ENCODE measurements at places on chromosomes 6 and 20. TPM values are rescaled to one million over a fixed set of nuclear protein-coding genes. Genes with fewer than 3 reads are reported as not detected.

DNA sequence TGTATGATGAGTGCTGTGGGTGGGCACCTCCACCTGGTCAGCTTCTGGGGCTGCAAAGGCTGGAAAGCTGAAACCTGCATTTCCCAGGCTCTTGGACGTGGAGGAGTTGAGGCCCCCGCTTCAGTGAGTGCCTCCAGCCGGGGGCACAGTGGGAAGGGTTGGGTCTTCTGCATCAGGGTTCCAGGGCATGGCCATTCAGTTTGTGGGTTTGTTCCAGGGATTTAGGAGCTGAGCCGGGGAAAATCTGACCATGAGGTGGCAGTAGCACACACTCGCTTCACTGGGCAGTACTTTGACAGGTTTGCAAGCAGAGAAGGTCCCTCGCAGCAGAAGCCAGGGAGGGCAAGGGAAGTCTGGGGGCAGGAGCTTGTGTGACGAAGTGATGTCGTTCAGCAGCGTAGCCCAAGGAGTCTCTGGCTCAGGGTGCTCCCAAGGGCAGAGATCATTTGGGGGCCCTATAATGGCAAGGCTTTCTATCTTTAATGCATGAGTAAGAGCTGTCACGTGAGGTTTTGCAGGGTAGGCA is 69.5 kb upstream of the SULF2 start:
- DNase-seq: peak; percentile 81
- no peaks in the 10 kb centered on the region for H3K27me3 ChIP-seq
- peaks cover 30% of the 10 kb centered on the region for H3K4me1 ChIP-seq
- H3K36me3 ChIP-seq: no peaks in the 10 kb centered on the region
- H3K27ac ChIP-seq: no peak overlapping the region
- H3K4me3 ChIP-seq: no peak overlapping the region

DNA sequence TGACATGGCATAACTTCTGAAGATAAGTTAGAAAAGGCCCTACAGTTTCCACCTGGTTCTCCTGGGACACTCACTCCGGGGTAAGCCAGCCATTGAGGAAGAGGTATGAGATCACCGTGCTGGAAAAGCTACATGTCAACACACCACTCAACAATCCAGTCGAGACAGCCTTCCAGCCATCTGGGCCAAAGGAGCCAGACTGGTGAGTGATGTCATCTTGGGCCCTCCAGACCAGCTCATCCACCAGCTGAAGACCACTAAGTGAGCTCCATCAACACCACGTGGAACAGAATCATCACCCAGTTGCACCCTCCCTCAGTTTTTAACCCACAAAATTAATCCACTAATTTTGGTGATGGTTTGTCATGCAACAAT is 32.3 kb upstream of the RSPO4 start:
- no peak for DNase-seq
- no peak overlapping the region for H3K4me3 ChIP-seq
- H3K27me3 ChIP-seq: peaks cover 23% of the 10 kb centered on the region
- H3K4me1 ChIP-seq: no peaks in the 10 kb centered on the region

TXLNB gene
- 0.07 TPM for total RNA-seq

DNA sequence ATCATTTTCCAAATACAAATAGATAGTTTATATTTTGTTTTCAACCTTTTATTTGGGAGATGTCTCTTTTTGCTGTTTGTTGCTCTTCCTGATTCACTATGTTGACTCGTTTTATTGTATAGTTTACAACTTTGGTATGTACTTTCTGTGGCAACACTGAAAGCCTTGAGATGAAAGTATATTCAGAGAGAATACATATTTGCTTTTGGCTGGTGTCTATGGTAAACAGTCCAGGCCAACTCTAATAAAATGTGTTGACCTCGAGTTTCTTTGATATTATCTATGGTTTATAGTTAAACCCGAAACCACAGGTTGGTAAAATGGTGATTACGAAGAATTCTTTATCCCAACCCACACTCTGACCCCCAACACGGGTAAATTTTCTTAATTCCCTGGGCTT is 919.6 kb upstream of the MAP3K7 start:
- H3K27ac ChIP-seq: no peak overlapping the region
- no peaks in the 10 kb centered on the region for H3K36me3 ChIP-seq
- no peak overlapping the region for H3K4me3 ChIP-seq
- DNase-seq: no peak

- peaks cover 44% of the 10 kb centered on the region for H3K4me1 ChIP-seq
- DNase-seq: no peak
- H3K4me3 ChIP-seq: peak overlapping the region; percentile 96
- peaks cover 95% of the 10 kb centered on the region for H3K36me3 ChIP-seq
These were observed 5.5 kb downstream of the GMNN start for GRCh38 chr6:24780206-24780605.

DNA sequence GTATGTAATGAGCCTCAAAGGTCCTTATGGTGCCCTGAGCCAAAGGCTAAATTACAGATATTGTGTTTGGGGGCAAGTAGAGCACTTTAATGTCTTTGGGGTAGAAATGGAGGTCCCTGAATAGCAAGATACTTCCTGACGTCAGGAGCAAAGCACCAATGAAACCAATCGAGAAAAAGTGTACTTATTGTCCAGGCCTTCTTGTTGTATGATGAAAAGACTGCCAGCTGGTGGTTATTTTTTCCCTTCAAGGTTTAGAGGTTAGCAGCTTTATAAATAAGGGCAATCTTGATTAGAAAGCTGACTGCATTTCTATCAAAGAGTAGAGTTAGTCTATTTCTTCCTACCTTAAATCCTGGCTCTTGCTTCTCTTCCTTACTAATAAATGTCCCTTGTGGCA is 76.1 kb upstream of the HSF2 start:
- peak overlapping the region; percentile 40 for H3K27ac ChIP-seq
- H3K4me1 ChIP-seq: peaks cover 13% of the 10 kb centered on the region
- DNase-seq: no peak

DNA sequence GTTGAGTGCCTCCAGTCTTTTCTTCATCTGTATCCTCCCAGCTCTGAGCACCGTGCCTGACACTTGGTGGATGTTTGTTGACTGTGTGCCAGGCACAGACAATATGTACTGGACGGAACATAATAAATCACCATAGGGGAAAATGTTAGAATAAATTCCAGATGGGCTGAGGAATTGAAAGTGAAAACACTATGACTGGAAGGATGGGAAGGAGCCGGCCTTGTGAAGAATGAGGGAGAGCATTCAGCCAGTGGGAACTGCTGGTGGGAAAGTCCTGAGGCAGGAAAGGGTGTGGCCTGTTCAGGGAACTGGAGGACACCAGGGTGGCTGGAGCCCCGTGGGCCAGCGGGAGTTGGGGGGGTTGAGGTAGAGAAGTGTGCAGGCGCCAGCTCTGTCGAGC is 75.4 kb downstream of the MTHFD1L start:
- H3K27ac ChIP-seq: peak overlapping the region; percentile 9
- no peaks in the 10 kb centered on the region for H3K27me3 ChIP-seq
- H3K4me3 ChIP-seq: no peak overlapping the region

PMEPA1 gene
- total RNA-seq: 1,302 TPM

- H3K36me3 ChIP-seq: no peaks in the 10 kb centered on the region
- no peak overlapping the region for H3K4me3 ChIP-seq
- no peak overlapping the region for H3K27ac ChIP-seq
- H3K4me1 ChIP-seq: no peaks in the 10 kb centered on the region
These were observed 354.4 kb upstream of the KCNQ5 start for GRCh38 chr6:72267470-72267869.

GRCh38 chr6:144870782-144871181 is 585.6 kb downstream of the UTRN start:
- no peaks in the 10 kb centered on the region for H3K36me3 ChIP-seq
- no peaks in the 10 kb centered on the region for H3K4me1 ChIP-seq
- no peaks in the 10 kb centered on the region for H3K27me3 ChIP-seq
- no peak overlapping the region for H3K4me3 ChIP-seq
- no peak for DNase-seq

PBX2 gene
- total RNA-seq: 141 TPM

DNA sequence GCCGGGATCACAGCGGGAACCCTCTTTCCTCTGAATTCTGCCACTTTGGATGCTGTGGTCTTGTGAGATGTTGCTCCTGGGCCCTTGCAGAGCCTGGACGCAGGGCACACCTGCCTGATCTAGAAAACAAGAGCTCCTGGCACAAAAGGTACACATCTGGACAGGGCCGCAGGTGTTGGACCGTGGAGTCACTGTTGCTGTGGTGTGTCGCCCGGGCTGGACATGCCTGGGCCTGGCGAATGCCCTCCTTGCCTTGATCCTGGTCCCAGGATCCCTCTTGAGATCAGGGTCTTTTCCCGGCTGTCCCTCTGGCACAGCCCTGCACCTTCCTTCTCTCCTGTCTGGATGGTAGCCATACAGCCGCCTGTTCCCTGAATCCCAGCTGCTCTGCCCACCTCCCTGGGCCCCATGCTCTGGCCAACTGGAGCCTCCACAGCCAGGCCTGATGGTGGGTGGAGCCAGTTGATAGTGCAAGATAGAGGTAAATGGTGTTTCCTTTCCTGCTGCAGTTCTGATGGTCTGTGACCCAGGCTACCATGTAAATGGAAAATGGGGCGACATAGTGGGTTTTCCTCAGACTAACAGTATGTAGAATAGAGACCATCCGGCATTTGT is 5.0 kb downstream of the FOXP4 start:
- no peak overlapping the region for H3K4me3 ChIP-seq
- peaks cover 21% of the 10 kb centered on the region for H3K36me3 ChIP-seq
- H3K27me3 ChIP-seq: no peaks in the 10 kb centered on the region
- H3K4me1 ChIP-seq: no peaks in the 10 kb centered on the region

DNA sequence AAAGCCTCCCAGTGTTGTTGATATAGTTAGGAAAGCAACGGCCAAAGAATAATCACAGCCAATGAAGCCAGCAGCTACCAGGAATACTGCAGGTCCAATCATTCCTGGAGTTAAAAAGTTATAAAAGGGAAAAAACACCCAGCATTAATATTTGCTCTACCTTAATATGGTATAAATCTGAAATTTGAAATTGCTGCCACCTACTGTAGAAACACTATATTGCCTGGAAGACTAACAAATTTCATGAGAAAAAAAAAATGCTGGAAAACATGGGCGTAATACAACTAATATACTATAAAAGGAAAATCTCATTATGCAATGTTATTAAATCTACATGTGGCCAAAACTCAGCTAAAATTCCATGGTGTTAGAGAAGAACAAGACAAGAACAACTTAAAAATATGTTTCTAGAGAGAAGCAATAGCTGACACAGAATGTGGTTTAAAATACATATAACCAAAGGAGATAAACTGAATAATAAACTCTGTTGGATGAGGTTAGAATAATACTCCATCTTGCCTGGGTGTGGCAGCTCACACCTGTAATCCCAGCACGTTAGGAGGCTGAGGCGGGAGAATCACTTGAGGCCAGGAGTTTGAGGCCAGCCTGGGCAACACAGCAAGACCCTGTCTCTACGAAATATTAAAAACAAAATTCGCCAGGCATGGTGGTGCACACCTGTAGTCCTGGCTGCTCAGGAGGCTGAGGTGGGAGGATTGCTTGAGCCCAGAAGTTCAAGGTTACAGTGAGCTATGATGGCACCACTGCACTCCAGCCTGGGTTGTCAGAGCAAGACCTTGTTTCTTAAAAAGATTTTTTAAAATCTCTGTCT is 43.1 kb downstream of the SLC17A5 start:
- peak; percentile 10 for DNase-seq
- no peak overlapping the region for H3K4me3 ChIP-seq
- H3K27ac ChIP-seq: peak overlapping the region; percentile 33
- peaks cover 18% of the 10 kb centered on the region for H3K36me3 ChIP-seq

DNA sequence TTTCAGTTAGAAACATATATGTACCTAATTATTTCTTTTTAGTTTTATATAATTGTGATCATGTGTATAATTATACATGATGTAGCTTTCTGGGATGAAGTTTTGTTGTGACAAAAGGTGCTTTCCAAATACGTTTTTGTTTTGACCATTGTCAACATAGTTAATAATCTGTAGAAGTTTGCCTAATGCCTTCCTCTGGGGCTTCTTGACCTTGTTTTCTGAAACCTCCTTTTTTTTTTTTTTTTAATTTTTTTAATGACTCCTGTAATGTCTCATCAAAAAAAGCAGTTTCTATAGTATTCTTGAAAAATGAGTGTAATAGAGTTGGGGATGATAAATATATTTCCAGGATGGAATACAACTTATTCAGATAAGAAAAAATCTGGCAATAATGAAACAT is 434.7 kb upstream of the SOX4 start:
- no peak overlapping the region for H3K4me3 ChIP-seq
- H3K27ac ChIP-seq: no peak overlapping the region
- no peak for DNase-seq

DNA sequence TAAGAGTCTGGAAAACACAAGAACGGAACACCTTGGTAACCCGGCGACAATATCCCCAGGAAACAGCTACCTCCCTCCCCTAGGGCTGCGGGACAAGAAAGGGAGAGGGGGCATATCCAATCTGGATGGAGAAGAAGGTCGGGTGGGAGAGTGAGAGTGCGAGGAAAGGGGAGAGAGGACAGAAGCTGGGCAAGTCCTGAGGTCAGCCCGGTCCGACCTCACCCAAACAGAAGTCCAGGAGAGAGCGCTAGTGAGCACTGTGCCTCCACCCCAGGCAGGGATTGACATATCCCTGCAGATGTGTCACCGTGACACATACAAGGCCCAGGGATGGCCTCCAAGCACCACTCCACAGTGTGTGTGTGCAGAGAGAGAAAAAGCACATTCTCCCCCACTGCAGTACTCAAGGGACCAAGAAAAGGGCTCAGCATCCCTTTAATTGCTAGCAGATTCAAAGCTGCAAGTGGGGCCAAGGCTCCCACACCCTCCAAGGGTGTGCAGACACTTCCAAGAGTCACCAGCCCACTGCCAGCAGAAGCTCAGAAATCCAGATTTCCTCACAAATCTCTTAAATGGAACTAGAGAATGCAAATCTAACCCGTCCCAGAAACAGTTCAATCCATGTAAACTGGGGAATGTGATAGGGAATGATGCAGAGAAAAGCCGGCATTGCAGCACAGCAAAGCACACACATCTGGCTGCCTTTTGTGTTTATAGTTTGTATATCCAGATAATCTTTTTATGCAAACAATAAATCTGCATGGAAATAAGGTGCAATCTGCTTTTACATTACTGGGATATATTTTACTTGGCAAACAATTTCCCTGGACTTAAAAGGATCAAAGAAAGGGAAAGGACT is 3.1 kb downstream of the PXDC1 start:
- H3K36me3 ChIP-seq: peaks cover 55% of the 10 kb centered on the region
- DNase-seq: peak; percentile 70
- H3K27ac ChIP-seq: peak overlapping the region; percentile 65
- peaks cover 34% of the 10 kb centered on the region for H3K4me1 ChIP-seq

Measured in Calu3 (cell line).